ENCODE measurements at places on chromosomes 1 and 21. TPM values are rescaled to one million over a fixed set of nuclear protein-coding genes. Genes with fewer than 3 reads are reported as not detected.
A peak's percentile ranks its signal among the peaks of the same experiment; 100 is the strongest.

CSMD2 gene
- total RNA-seq, result 0.03 TPM

DNA sequence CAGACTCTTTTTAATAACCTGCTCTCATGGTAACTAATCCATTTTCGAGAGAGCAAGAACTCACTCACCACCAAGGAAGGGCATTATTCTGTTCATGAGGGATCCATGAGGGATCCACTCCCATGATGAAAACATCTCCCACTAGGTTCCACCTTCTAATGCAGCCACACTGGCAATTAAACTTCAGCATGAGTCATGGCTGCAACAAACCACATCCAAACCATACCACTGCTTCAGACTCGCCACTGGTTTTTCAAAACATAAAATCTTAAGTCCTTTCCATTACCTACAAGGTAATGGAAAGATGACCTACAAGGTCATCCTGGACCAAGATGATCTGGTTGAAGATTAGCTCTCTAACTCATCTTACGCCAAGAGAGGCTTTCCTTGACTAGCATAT is 405.1 kb downstream of the VAV3 start:
- DNase-seq, result no peak

- no peak for DNase-seq
These were observed 5.5 kb upstream of the AGTRAP start for GRCh38 chr1:11730429-11730891.

DNA sequence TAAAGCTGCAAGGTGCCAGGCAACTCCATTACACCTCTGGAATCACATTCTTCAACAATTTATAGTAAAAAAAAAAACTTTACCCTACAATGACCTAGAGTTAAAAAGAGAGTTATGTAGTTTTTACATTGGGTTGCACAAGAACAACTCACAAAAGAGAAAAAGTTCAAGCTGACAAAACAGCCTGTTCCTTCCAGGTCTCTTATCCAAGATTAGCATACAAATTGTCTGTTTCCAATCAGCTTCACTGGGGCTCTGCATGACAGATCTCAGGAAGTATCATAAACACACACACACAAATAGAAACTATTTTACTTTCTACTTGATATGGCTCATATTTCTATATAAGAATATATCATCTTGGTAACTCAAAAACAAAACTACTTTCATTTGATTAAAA is 154.6 kb downstream of the PCNX2 start:
- no peak for DNase-seq

CELA2B gene
- total RNA-seq, result not detected

GRCh38 chr1:183869664-183870063 is 64.7 kb downstream of the RGL1 start:
- peak; percentile 15 for DNase-seq

KANK4 gene
- total RNA-seq, result not detected

GRCh38 chr1:220089650-220090556 is at the start of gene BPNT1:
BPNT1 (minus strand) TSS chr1:220089788; CDS start chr1:220079846, 9,942 bp downstream.
- peak; percentile 95 for DNase-seq

All from SK-MEL-5 (cell line).